ENCODE measurements at places on chromosomes 3 and 15. TPM values are rescaled to one million over a fixed set of nuclear protein-coding genes. Genes with fewer than 3 reads are reported as not detected.

The ERICH6 gene
- not detected for total RNA-seq

The IGF1R gene
- total RNA-seq: 54.5 TPM

The MORC1 gene
- total RNA-seq: not detected

The RTP3 gene
- total RNA-seq: not detected

The DNAJA4 gene
- 3.7 TPM for total RNA-seq

The PROK2 gene
- total RNA-seq: not detected
